ENCODE measurements at places on chromosomes 2 and 18.

DNA sequence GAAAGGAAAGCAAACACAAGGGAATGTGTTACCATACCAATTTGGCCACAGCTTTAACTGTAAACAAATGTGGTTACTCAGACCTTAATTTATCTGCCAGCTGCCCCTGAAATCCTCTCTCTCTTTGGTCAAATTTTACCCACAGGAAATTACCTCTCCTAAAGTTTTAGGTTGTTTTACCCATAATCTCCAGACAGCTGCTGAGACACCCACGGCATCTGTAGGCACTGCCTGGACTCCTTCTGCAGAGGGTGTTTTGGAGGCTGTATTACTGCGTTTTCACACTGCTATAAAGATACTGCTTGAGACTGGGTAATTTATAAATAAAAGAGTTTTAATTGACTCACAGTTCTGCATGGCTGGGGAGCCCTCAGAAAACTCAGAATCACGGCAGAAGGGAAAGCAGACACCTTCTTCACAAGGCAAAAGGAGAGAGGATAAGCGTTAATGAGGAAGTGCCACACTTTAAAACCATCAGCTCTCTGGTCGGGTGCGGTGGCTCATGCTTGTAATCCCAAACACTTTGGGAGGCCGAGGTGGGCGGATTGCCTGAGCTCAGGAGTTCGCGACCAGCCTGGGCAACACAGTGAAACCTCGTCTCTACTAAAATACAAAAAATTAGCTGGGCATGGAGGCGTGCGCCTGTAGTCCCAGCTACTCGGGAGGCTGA, 677.5 kb upstream of the FSHR start:
- DNase-seq, result no peak

- peak; percentile 11 for DNase-seq
Measured at GRCh38 chr18:54269893-54270844, 852 bp downstream of the POLI start.

DNA sequence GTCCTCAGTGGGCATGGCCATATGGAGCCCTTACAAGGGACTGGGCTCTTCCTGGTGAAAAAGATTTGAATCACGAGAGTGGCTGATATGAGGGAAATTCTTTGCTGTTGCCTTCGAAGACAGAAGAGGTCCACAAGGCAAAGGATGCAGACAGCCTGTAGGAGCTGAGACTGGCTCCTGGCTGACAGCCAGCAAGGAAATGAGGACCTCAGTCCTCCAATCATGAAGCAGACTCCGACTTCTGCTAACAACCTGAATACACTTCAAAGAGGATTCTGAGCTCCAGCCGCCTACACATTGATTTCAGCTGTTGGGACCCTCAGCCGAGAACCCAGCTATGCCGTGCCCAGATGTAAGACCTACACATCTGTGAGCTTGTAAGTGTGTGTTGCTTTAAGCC, 3.0 kb upstream of the ST8SIA5 start:
- DNase-seq, result no peak

GRCh38 chr2:11477994-11478393, 12.0 kb upstream of the E2F6 start:
- DNase-seq, result peak; percentile 14

DNA sequence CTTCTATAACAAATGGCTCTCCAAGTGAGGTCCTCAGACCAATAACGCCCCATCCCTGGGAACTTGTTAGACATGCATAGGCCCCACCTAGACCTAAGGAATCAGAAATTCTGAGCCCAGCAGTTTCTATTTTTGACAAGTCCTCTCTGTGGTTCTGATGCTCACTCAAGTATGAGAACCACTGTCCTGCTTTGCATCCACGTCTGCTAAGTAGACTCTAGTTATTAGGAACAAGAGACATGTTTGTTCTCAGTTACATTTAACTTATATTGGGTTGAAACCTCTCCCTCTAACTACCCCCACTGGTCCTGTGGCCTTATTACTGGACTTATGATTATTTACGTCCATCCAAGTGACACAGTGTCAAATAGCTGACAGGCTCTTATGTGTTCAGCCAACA, 70.3 kb downstream of the TMEM17 start:
- no peak for DNase-seq
